ENCODE measurements at places on chromosomes 2 and 18.
A peak's percentile ranks its signal among the peaks of the same experiment; 100 is the strongest.

- DNase-seq = no peak
Measured at GRCh38 chr18:56028514-56028913, 440.5 kb upstream of the TCF4 start.

- DNase-seq = peak; percentile 90
Measured at GRCh38 chr18:51070545-51070944, 40.5 kb downstream of the SMAD4 start.

- DNase-seq = no peak
Measured at GRCh38 chr2:219628986-219629901, 1.8 kb downstream of the SLC4A3 start.

- DNase-seq = no peak
Measured at GRCh38 chr2:240259924-240260529, 119.6 kb upstream of the OTOS start.

GRCh38 chr2:26573241-26573925 lies 67.8 kb downstream of the CIB4 start:
- DNase-seq = no peak

GRCh38 chr2:176818617-176819016 lies 394.0 kb upstream of the HNRNPA3 start:
- no peak for DNase-seq

- no peak for DNase-seq
Measured at GRCh38 chr2:109437325-109438090, 176.3 kb downstream of the SEPTIN10 start.

DNA sequence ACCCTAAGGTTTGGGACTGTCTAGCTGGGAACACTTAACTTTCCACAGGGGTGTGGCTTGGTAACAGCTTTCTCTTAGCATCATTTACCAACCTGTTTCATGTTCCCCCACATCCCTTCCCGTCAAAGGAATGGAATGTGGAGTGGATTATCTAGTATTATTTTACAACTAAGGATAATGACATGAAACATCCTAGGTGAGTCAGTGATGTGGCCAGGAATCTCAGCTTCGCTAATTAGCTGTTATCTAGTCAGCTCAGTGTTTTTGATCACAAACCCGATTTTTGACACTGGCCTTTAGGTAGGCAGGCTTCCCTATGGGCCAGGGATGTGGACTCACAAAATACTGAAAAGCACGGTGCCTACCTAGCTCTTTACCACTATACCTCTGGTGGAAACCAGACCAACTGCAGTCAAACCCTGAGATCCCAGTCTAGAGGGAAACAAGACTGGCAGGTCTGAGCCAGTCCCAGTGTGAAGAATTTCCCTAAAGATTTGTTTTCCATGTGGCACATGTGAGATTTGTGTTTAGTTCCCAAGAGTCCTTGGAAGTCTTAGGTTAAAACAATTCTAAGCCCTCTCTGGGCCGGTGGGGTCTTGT lies 2.8 kb upstream of the NRP2 start:
- no peak for DNase-seq

DNA sequence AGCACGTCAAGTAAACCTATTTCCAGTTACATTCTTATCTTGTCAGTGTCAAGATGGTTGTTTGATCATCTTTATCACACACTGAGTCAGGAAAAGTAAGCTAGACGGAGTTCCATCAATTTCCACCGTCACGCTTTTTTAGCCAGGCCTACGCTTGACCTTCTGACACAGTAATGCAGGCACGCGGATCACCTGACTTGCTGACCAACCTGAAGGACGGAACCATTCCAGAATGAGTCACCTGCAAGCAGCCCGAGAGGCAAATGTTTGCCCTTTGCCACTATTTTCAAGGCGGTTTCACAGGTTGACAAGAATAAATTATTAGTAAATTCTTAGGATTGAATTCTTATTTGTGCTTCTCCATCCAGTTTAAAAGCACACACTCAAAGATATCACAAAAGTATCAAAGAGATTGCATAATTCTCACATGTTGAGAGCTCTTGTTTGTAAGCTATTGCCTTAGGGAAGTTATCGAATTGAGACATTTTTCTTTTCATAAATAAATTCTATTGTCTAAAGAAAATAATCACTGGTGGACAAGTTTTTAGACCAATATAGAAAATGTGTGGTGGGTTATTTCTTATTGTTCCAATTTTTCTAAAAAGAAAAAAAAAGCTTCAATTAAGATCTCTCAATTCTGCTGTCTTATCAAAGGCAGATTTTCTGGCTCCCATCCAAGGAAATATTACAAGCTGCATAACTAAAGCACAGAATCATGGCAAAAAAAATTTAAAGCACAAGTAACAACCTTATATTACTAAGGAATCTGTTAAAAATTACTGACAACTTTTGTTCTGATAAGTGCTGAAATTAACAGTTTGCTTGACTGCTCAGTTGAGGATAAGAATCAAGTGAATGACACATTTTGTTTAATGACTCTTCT lies 31.9 kb downstream of the UXS1 start:
- DNase-seq = no peak

GRCh38 chr2:19673213-19673791 lies 228.5 kb downstream of the TTC32 start:
- DNase-seq = no peak
